ENCODE measurements at places on chromosomes 1 and 21.

DNA sequence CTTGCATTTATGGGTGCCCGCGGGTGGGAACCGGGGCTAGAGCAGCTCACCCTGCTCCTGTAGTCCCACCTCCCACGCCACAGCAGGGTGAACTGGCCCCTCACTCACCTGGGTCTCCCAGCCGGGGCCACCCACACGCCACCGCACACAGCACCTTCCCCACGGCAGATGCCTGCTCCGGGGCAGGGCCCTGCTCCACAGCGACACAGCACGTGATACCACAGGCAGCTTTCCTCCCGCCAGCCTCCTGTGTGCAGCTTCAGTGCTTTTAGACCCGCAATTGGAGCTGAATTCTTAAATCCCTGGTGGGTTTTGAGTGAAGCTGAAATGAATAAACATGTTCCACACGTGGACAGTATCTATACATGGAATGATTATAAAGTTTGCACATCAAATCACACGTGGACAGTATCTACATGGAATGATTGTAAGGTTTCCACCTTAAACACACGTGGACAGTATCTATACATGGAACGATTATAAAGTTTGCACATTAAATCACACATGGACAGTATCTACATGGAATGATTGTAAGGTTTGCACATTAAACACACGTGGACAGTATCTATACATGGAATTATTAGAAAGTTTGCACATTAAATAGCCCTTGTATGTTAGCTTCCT lies 93.1 kb upstream of the COL6A1 start:
- H3K27me3 ChIP-seq = no peaks in the 10 kb centered on the region
- no peaks in the 10 kb centered on the region for H3K36me3 ChIP-seq
- H3K4me1 ChIP-seq = no peaks in the 10 kb centered on the region
- no peak for DNase-seq
- no peak overlapping the region for H3K4me3 ChIP-seq
- H3K27ac ChIP-seq = no peak overlapping the region

DNA sequence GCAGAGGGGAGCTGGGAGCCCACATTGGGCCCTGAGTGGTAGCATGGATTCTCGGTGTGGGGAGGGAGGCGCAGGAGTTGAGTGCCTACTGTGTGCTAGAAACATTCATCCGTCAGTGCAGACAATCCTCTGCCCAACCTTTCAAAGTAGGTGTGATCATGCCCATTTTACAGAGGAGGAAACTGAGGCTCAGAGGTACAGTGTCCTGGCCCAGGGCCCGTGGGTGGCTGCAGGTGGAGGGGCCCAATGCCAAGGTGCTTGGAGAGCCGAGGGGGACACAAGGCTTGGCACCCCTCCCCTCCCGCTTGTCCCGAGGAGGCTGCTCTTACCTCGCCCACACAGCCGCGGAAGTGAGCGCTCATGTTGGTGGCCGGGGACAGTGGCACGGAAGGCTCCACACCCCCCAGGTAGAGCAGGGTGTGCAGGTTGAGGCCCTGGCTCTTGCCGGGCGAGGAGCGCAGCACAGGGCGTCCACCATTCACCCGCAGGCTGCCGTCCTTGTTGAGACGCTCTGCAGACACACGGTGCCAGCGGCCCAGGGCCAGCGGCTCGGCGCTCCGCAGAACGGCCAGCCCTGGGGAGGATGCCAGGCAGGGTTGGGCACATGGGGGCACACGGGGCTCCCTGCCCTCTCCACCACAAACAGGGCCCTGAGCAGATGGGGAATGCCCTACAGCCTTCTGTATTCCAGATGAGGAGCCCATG lies 16.6 kb downstream of the LDLRAD2 start:
- H3K27me3 ChIP-seq = no peaks in the 10 kb centered on the region
- no peaks in the 10 kb centered on the region for H3K36me3 ChIP-seq
- no peak overlapping the region for H3K4me3 ChIP-seq
- H3K27ac ChIP-seq = no peak overlapping the region
- DNase-seq = no peak

DNA sequence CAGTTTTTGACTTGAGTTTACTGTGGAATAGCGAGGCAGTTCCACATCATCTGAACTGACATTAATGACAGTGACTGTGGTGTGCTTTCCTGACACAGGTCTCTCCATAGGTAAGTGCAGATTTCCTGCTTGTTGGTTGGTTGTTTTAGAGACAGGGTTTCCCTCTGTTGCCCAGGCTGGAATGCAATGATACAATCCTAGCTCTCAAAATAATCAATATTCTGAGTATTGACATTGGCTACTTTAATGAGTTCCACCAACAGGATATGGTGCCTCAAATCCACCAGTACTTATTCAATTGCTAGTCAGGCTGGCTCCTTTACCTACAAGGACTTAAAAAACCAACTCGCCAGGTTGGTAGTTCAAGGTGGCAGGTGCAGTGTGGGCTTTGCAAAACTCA lies 63.8 kb downstream of the CLSTN1 start:
- H3K27me3 ChIP-seq = no peaks in the 10 kb centered on the region
- H3K4me1 ChIP-seq = no peaks in the 10 kb centered on the region
- no peak overlapping the region for H3K4me3 ChIP-seq
- DNase-seq = no peak

DNA sequence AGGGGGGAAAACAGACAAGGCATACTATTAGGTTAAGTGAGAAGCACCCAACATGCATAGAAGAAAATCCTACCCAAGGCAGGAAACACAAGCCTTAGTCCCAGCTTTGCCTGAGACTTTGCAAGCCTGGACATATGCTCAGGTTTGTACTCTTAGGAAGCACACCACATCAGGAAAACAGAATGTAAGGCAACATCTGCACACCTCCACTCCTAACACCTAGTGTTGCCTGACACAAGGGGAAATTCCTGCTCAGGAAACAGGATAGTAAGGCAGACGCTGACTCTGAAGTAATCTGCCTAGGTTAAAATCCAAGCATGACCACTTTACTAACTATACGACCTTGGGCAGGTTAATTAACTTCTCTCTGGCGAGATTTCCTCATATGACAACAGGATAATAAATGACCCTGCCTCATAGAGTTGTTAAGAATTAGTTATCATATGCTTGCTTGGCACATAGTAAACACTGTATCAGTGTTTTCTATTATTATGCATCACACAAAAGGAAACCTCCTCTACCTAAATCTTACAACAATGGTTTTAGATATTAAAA lies 119.8 kb downstream of the ZZZ3 start:
- H3K27me3 ChIP-seq = no peaks in the 10 kb centered on the region
- H3K4me3 ChIP-seq = no peak overlapping the region
- no peaks in the 10 kb centered on the region for H3K36me3 ChIP-seq
- H3K4me1 ChIP-seq = no peaks in the 10 kb centered on the region
- no peak overlapping the region for H3K27ac ChIP-seq

- H3K27ac ChIP-seq = no peak overlapping the region
- H3K27me3 ChIP-seq = no peaks in the 10 kb centered on the region
- no peaks in the 10 kb centered on the region for H3K36me3 ChIP-seq
- H3K4me1 ChIP-seq = no peaks in the 10 kb centered on the region
These were observed 2.7 kb downstream of the GMEB1 start for GRCh38 chr1:28671254-28671780.

GRCh38 chr1:109969907-109970306 lies 14.7 kb upstream of the AHCYL1 start:
- no peaks in the 10 kb centered on the region for H3K36me3 ChIP-seq
- DNase-seq = no peak
- H3K27ac ChIP-seq = no peak overlapping the region
- no peak overlapping the region for H3K4me3 ChIP-seq
- no peaks in the 10 kb centered on the region for H3K4me1 ChIP-seq
- H3K27me3 ChIP-seq = no peaks in the 10 kb centered on the region

- no peaks in the 10 kb centered on the region for H3K36me3 ChIP-seq
- H3K4me1 ChIP-seq = no peaks in the 10 kb centered on the region
- no peak overlapping the region for H3K4me3 ChIP-seq
- no peak for DNase-seq
- H3K27ac ChIP-seq = no peak overlapping the region
These were observed 6.7 kb upstream of the TSPEAR start for GRCh38 chr21:44718093-44718492.

DNA sequence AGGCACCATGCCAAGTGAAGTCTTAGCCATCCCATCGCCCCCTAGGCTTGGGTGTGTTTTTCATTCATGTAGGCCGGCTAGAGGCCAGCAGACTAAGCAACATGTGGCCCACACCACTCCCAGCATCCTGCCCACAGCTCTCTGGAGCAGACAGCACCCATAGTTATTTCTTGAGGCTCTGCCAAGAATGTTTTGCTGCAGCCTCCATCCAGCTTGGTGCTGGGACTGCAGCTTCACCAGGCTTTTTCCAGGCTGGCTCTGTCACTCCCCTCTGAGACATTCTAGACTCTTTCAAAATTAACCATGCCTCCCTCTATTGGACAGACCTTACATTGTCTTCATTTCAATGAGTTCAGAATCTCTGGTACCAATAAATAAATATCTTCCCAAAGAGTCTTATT lies 104.2 kb downstream of the DUSP10 start:
- H3K27me3 ChIP-seq = no peaks in the 10 kb centered on the region
- DNase-seq = no peak
- H3K36me3 ChIP-seq = no peaks in the 10 kb centered on the region

DNA sequence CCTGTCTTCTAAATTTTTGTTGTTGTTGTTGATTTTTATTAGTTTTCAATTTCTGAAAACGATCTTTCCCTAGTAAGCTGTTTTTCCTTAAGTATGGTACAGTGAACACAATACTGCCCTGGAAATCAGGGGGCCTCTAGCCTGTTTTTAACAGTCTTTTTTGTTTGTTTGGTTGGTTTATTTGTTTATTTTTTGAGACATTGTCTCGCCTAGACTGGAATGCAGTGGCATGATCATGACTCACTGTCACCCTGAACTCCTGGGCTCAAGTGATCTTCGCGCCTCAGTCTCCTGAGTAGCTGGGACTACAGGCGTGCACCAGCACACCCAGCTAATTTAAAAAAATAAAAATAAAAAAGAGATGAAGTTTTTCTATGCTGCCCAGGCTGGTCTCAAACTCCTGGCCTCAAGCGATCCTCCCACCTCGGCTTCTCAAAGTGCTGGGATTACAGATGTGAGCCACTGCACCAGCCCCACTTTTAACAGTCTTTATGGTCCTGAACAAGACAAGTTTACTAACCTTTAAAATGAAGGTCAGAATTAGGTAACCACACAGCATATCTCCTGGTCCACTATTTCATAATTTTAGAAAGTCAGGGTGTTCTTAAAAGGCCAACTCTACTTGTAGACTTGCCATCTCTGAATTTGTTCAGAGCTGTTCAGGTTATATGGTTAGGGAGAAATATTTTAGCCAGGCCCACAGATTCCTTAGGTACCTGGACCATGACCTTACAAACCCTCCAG lies 35.4 kb downstream of the TBCE start:
- no peak overlapping the region for H3K27ac ChIP-seq
- H3K27me3 ChIP-seq = no peaks in the 10 kb centered on the region
- peaks cover 2% of the 10 kb centered on the region for H3K36me3 ChIP-seq
- DNase-seq = no peak

DNA sequence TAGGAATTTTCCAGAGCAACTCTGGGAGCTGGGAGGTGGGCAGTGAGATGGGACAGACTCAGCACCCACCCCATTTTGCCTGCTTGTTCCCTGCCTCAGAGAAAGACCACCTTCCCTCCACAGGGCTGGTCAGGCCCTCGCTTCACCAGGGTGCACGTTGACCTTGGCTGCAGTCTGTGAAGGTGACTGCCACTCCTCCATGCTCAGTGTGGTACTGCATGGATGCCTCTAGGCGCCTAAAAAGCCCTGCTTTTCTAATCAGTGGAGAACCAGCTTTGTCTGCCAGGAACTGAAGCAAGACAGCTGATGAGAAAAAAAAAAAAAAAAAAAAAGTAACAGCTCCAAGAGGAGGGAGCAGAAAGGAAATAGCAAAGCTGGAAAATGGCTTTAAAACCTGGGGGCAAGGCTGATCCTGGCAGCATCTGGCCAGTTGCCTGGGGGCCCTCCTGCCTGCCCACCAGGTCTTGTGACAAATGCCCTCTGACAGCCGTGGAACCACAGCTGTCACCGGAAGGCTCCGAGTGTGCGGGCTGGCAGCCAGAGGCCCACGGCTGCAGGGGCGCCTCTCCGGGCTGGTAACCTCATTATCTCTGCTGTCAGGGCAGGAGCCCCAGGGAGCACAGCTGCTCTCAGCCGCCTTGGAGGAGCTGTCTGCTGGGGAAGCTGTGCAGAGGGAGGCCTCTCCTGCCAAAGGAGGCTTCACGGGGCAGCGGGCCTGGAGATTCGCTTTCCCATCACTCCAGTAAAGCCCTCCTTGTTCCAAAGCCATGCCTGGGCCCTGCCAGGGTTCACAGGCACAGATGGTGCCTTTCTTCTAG lies 13.7 kb downstream of the KIAA1614 start:
- H3K36me3 ChIP-seq = no peaks in the 10 kb centered on the region
- DNase-seq = no peak
- H3K4me3 ChIP-seq = no peak overlapping the region
- peaks cover 5% of the 10 kb centered on the region for H3K4me1 ChIP-seq

DNA sequence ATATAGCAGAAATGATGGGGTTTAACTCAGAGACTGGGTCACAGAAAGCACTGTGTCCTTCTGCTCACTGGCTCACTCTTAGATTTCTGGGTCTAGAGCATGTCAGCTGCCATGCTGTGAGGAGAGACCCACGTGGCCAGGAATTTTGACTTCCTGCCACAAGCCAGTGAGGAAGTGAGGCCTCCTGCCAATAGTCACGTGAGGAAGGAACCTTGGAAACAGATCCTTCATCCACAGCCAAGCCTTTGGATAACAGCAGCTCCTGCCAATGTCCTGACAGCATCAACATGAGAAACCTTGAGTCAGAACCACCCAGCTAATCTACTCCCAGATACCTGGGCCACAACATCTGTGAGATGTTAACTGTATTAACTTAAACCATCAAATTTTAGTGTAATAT lies 114.5 kb upstream of the PLPPR5 start:
- H3K4me3 ChIP-seq = no peak overlapping the region
- no peak for DNase-seq
- no peak overlapping the region for H3K27ac ChIP-seq
- H3K4me1 ChIP-seq = no peaks in the 10 kb centered on the region
- no peaks in the 10 kb centered on the region for H3K36me3 ChIP-seq
- no peaks in the 10 kb centered on the region for H3K27me3 ChIP-seq

DNA sequence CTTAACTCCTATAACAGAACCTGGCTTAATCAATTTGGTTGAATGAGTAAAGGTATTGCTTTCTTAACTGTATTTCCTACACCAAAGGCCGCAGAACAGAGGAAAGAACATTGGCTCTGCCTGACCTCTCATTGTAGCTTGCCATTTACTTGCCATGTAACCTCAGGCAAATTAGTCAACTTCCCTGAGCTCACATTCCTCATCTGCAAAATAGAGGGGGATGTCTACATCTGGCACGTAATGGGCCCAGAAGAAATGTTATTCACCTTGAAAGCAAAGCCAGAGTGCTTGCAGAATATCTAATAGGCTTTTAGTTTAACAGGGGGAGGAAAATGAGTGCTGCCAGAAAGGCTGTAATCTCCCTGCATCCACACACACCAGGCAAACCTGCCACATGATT lies 44.3 kb downstream of the LAMC2 start:
- peaks cover 6% of the 10 kb centered on the region for H3K4me1 ChIP-seq
- no peaks in the 10 kb centered on the region for H3K36me3 ChIP-seq
- no peak overlapping the region for H3K27ac ChIP-seq
- no peak overlapping the region for H3K4me3 ChIP-seq
- H3K27me3 ChIP-seq = no peaks in the 10 kb centered on the region

- no peak overlapping the region for H3K4me3 ChIP-seq
- peaks cover 1% of the 10 kb centered on the region for H3K27me3 ChIP-seq
- H3K4me1 ChIP-seq = no peaks in the 10 kb centered on the region
- H3K36me3 ChIP-seq = no peaks in the 10 kb centered on the region
These were observed 7.8 kb downstream of the KCNJ10 start for GRCh38 chr1:160062230-160062532.

Data from GM12878 (cell line).